SW480 (cell line): ENCODE measurements at places on chromosomes 3 and 15.

DNA sequence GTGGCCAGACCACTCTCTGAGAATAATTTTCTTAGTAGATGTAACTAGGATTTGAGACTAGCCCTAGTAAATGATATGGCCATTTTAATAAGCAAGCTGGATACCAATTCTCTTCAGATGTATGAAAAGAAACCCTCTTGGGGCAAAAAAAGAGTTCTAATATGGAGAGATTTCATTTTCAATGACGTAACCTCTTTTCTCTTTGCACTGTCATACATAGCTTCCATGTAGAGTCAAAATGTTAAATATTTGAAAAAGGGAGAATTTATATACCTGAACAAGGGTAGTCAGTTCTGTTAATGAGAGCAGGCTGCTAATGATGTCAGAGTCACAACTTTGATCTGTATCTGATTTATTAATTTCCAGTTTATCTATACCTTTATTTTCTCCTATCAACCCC, 120.0 kb downstream of the KBTBD8 start:
- DNase-seq = no peak

GRCh38 chr3:13138833-13139145, 65.6 kb upstream of the IQSEC1 start:
- DNase-seq = no peak

- no peak for DNase-seq
Observed at GRCh38 chr3:178895178-178895789, 176.3 kb downstream of the ZMAT3 start.

- DNase-seq = no peak
Observed at GRCh38 chr3:156859578-156859977, 33.4 kb downstream of the LEKR1 start.

DNA sequence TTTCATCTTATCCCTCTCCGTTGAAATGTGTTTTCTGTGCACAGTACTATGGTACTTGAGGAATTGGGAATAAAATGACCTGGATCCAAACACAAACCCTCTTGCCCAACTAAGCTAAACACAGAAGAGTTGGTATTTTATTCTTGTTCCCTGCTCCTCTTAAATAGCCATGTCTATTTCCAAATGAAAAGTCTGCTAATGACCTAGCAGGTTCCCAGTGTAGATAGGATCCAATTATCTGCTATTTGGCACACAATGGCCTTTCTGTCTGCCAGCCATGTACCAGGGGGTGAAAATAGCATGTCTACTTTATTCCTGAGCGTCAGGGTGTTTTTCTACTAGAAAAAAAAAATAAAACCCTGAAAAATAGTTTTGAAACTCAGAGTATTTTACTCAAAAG, 657.0 kb upstream of the NAALADL2 start:
- no peak for DNase-seq

GRCh38 chr3:46113608-46114007, 86.3 kb upstream of the XCR1 start:
- no peak for DNase-seq

DNA sequence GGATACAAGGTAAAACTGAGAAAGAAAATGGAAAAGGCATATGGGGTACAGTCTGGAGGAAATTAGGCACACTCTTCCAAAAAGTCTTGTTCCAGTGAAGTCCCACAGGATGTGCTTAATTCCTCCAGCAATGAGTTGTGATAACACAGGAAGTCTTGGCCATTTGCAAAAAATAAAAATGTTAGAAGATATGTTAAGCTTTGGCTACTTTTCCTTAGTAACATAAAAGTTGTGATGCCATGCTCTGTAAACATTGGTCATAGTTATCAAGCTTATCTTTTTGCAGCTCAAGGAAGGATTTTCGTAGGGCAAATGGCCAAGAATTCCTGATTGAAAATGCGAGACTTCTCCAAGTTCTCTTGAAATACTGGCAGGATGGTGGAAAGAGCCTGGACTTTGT, 26.4 kb downstream of the LNP1 start:
- DNase-seq = no peak

DNA sequence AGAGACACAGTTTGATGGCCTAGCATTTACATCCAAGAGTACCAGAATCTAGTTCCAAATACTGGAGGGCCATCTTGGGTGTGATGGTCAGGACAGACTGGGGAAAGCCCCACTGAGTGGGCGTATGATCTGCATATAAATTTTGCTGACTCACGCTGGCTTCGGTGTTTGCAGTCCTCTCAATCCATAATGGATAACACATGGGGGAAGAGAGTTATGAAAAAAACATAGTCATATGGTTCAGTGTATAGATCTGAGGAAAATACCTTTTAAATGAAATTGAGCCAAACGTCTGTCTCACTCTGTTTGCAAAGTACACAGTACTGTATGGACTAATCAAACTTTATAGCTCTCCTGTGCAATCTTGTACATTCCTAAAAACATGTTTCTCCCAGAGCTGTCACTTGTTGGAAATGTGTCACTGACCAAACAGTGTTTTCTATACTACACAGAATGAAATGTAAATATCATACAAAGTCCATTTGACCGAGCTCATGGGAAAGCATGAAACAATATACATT, 125.3 kb upstream of the THBS1 start:
- DNase-seq = peak; percentile 7

GRCh38 chr15:82093774-82094211, 48.0 kb upstream of the MEX3B start:
- DNase-seq = peak; percentile 88

- peak; percentile 43 for DNase-seq
Observed at GRCh38 chr3:194573680-194574437, 59.4 kb downstream of the TMEM44 start.

- DNase-seq = no peak
Observed at GRCh38 chr3:72257203-72257602, 472.3 kb upstream of the PROK2 start.

DNA sequence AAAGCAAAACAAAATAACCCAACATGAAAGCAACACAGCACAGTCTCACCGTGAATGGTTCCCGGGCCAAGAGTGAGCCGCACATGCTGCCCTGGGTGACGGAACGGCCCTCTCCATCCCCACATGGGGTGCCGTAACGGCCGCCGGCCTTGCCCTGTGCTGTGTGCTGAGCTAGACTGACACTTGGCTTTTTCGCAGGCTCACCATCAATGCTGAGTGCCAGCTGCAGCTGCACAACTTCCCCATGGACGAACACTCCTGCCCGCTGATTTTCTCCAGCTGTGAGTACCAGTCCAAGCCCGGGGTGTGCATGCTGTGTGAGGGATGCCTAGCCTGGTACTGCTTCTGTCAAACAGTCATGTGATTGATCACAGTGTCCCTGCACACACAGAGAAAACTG, 357.6 kb downstream of the GABRG3 start:
- DNase-seq = no peak

GRCh38 chr3:11415099-11415498, 142.9 kb downstream of the ATG7 start:
- no peak for DNase-seq

GRCh38 chr3:167892205-167892604, 156.7 kb downstream of the SERPINI1 start:
- DNase-seq = no peak

DNA sequence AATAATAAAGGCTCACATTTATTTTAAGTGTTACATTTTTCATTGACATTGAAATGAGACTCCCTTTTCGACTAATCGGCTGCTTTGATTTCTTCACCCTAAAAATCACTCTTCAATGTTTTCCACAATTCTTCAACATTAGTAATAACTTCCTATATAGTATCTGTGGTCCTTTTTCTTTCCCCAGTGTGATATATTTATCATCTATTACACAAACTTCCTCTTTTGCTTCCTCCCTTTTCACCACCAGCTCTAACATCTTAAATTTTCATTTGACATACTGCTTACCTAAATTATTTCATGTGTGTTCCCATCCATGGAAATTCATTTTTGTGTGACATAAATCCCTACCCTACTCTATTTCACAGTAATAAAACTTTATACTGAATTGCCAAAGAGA, 244.4 kb downstream of the TIGIT start:
- DNase-seq = no peak

- no peak for DNase-seq
Observed at GRCh38 chr15:88661761-88662556, 23.1 kb downstream of the ISG20 start.

- DNase-seq = no peak
Observed at GRCh38 chr3:115651087-115651486, 27.8 kb downstream of the GAP43 start.

GRCh38 chr15:45094358-45094730, 19.6 kb downstream of the DUOX2 start:
- DNase-seq = no peak

DNA sequence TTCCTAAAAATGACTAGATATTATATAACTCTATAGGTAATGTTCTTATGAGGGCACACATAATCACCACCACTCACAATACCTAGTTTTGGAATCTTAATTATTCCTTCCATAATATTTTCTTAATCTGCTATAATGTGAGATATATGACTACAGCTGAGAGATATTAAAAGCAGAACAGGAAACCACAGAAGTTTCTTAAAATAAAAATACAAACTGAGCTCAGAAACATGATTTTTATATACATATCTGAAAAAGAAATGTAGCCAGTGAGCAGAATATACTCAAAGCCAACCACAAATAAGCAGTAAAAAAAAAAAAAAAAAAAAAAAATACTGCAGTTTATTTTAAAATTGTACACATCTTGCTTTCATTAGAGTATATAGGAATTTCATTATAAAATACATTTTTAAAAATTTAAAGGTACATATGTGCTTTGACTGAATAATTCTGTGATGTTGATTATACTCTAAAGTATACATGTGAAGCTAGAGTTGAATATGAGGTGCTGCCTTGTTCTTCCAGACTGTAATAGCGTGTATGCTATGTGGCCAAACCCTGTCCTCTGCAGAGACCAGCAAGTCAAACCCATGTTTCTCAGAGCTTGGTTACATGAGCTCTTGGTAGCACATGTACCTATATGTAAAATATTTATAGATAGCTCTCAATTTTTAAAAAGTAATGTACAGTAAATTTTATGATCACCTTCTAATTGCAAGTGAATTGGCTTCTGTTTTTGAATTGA, 175.0 kb downstream of the UBE2E2 start:
- DNase-seq = no peak

- peak; percentile 65 for DNase-seq
Observed at GRCh38 chr15:61227269-61227949, 1.7 kb downstream of the RORA start.

DNA sequence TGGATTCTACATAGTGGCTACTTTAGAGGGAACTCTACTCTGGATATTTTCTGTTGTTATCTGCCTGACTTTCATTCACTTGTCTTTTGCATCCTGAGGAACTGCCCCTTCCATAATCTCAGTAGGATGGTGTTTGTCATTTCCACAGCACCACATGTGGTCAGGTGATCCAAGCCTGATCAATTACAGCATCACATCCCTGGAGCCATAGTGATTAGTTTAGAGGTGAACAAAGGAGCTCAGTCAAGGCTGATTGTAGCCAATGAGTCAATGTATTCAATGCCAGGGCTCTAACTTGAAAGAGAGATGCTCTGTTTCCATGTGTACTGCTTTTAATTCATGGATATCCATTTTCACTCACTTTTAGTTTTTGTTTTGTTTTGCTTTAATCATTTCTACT, 478.7 kb upstream of the ADAMTS9 start:
- no peak for DNase-seq

DNA sequence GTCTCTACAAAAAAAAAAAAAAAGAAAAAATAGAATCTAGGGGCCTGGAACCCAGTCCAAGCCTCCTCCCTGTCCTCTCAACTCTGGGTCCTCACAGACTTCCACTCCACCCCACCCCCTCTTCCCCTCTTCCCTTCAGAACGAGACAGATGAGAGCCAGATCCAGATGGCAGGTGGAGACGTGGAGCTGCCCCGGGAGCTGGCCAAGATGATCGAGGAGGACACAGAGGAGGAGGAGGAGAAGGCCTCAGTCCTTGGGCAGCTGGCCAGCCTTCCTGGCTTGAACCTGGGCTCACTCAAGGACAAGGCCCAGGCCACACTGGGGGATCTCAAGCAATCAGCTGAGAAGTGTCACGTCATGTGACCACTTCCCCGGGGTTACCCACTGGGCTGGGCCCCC, 3.6 kb downstream of the CPLX3 start:
- DNase-seq = no peak

DNA sequence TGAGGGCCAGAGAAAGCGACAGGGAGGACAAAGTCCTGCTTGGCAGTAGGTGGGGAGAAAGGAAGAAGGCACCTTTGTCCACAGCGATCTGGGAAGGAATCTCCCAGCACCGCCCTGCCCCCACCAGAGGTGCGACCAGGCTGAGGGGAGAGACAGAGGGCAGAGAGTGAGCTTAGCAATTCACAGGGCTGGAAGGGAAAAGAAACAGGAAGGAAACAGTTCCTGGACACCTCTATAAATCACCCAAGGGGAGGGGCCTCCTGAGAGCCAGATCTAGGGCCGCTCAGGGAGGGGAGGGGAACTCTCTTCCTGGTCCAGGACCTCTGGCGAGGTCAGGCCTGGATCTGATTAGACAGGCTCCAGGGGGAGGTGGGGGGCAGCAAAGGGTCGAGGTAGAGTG, 35.4 kb downstream of the RNU5B-1 start:
- DNase-seq = no peak

- no peak for DNase-seq
Observed at GRCh38 chr3:147377412-147378367, 28.7 kb downstream of the ZIC4 start.

GRCh38 chr15:52677593-52678467, 1.4 kb downstream of the ATOSA start:
- DNase-seq = peak; percentile 59

DNA sequence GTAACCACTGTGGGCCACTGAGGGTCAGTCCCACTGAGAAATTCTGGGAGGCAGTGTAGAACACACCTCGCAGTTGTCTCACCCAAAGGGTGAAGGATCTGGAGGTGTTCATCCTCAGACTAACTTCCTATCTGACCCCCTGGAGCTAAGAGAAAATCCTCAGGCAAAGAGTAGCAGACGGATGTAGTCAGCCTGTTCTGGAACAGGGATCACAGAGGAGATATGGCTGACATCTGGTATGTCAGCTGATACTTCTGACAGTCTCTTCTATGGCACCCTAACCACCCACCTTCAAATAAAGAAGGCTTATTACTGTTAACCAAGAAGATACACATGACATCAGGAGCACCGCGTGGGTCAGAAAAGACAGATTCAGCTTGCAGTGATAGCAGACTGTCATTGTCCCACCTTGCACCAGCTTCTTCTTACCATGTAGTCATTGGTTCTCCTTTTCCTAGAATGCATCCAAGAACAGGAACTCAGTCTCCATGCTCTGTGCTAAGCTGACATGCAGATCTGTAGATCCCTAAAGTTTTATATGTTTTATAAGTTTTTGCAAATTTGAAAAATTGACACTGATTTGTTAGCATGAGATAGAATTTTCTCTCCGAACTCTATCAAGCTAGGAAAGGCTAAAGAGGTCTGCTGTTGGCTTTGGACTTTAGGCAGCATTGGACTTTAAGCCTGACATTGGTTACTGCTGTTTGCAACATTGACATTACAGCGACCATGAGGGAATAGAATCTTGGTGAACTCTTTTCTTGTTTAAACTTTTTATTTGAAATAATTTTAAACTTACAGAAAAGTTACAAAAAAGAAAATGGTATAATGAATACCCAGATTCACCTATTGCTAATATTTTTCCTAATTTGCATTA, 60.4 kb downstream of the KBTBD12 start:
- no peak for DNase-seq

DNA sequence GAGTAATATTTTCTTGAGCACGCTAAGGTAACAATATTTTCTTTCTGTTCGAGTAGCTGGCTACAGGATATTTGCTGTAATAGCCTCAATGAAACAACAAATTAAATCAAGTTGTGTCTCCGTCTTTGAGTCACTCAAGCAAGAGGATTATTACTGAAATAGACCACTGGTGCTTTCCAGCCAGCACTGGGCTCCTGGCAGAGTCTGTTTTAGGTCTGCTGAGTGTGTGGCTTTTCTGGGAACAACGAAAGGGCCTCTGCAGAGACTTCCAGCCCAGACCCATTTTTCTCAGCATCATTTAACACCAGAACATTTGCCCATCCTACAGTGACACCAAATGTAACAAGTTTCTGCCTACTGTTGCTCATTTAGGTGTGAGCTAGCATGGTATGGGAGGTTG, 652.9 kb downstream of the MAGI1 start:
- no peak for DNase-seq
